ENCODE measurements at places on chromosomes 13 and 19. TPM values are rescaled to one million over a fixed set of nuclear protein-coding genes. Genes with fewer than 3 reads are reported as not detected.

GZMM gene
- total RNA-seq: not detected

FSD1 gene
- total RNA-seq: 8.6 TPM

S1PR5 gene
- total RNA-seq: 12.3 TPM

SGCG gene
- total RNA-seq: not detected

ATP8A2 gene
- 0.42 TPM for total RNA-seq

FPR1 gene
- total RNA-seq: 0.46 TPM

CEACAM4 gene
- not detected for total RNA-seq

RNF225 gene
- 0.24 TPM for total RNA-seq

SOX21 gene
- total RNA-seq: not detected

LAIR2 gene
- total RNA-seq: not detected

ZNF254 gene
- total RNA-seq: 6.9 TPM

TICAM1 gene
- total RNA-seq: 16.6 TPM

Measured in foreskin keratinocyte (primary cell).